ENCODE measurements at places on chromosomes 4 and X.

DNA sequence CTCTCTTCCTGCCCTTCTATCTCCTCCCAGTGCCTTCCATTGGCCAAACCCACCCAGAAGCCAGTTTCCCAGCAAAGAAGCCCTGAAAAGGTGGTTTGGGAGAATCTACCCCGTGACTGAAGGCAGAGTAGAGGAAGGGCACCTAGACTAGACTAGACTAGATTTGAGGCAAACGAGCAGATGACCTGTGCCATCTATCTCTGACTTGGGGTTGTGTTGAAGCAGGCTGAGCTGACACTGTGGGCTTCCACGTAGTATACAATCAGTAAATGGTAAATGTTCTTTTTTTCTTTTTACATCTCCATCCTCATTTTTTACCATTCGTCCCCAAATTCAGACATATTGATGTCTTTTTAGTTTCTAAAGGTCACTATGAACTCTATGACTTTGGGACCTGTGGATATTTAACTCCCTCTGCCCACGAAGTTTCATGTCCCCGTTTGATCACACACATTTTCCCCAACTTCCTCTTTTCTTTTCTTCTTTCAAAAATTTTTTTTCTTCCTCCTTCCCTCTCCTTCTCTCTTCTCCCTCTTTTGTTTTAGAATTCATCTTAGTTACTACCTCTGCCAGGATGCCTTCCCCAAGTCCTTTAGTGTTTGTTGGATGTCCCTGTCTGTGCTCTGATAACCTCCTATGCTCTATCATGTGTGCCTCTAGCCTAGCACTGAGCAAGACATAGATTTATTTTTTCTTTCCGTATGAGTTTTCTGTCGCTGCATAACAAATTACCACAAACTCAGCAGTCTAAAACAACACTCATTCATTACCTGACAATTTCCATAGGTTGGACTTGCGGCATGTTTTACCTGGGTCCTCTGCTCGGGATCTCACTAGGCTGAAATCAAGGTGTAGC, 6.2 kb upstream of the AFF1 start:
- H3K27ac ChIP-seq: no peak overlapping the region
- H3K4me3 ChIP-seq: no peak overlapping the region
- H3K27me3 ChIP-seq: no peaks in the 10 kb centered on the region
- H3K36me3 ChIP-seq: no peaks in the 10 kb centered on the region
- no peaks in the 10 kb centered on the region for H3K4me1 ChIP-seq
- no peak for DNase-seq

- no peak for DNase-seq
- no peaks in the 10 kb centered on the region for H3K4me1 ChIP-seq
- H3K27ac ChIP-seq: no peak overlapping the region
- H3K4me3 ChIP-seq: no peak overlapping the region
- no peaks in the 10 kb centered on the region for H3K36me3 ChIP-seq
These were observed 652.9 kb downstream of the SMARCA1 start for GRCh38 chrX:128870361-128870760.

- H3K27me3 ChIP-seq: peaks cover 4% of the 10 kb centered on the region
- DNase-seq: no peak
- no peaks in the 10 kb centered on the region for H3K4me1 ChIP-seq
- no peaks in the 10 kb centered on the region for H3K36me3 ChIP-seq
These were observed 48.5 kb upstream of the PRSS48 start for GRCh38 chr4:151228189-151229119.

GRCh38 chr4:8403173-8403753, 37.3 kb downstream of the ACOX3 start:
- H3K27me3 ChIP-seq: no peaks in the 10 kb centered on the region
- DNase-seq: peak; percentile 58
- H3K27ac ChIP-seq: no peak overlapping the region
- H3K4me1 ChIP-seq: no peaks in the 10 kb centered on the region
- H3K4me3 ChIP-seq: no peak overlapping the region

GRCh38 chr4:48565362-48566033, 75.4 kb downstream of the ZAR1 start:
- H3K27me3 ChIP-seq: no peaks in the 10 kb centered on the region
- H3K4me1 ChIP-seq: no peaks in the 10 kb centered on the region
- no peak overlapping the region for H3K4me3 ChIP-seq
- no peak for DNase-seq
- no peak overlapping the region for H3K27ac ChIP-seq

- H3K4me3 ChIP-seq: no peak overlapping the region
- DNase-seq: no peak
- peaks cover 10% of the 10 kb centered on the region for H3K4me1 ChIP-seq
- H3K27ac ChIP-seq: no peak overlapping the region
- H3K27me3 ChIP-seq: no peaks in the 10 kb centered on the region
- no peaks in the 10 kb centered on the region for H3K36me3 ChIP-seq
These were observed 70.8 kb downstream of the RGS12 start for GRCh38 chr4:3363411-3364141.

GRCh38 chr4:38609614-38610013, 54.4 kb upstream of the KLF3 start:
- peaks cover 37% of the 10 kb centered on the region for H3K4me1 ChIP-seq
- no peaks in the 10 kb centered on the region for H3K27me3 ChIP-seq
- DNase-seq: no peak
- no peak overlapping the region for H3K27ac ChIP-seq
- no peaks in the 10 kb centered on the region for H3K36me3 ChIP-seq

Data from CD4-positive, alpha-beta T cell (primary cell).